Activated CD8-positive, alpha-beta memory T cell treated with anti-CD3 and anti-CD28 coated beads for 4 hours (primary cell): ENCODE measurements at places on chromosomes 6 and 20.

DNA sequence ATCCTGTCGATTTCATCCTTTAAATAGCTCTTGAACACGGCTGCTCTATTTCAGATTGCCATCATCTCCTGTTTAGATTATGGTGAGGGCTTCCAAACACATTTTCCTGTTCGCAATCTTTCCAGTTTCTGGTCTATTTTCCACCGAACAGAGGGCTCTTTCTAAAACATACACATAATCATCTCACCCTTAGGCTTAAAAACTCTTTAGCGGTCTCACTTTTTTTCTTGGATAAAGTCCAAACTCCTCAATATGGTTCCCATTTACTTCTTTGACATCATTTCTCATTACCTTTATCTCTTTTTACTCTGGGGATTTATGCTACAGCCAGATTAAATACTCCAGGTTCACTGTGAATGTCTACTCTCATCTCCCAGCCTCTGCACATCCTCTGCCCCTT lies 103.4 kb upstream of the STMND1 start:
- no peak for DNase-seq

- DNase-seq: no peak
Observed at GRCh38 chr6:24925661-24926060, 10.1 kb downstream of the RIPOR2 start.

GRCh38 chr20:43662943-43663655 lies 3.8 kb upstream of the MYBL2 start:
- DNase-seq: no peak

- DNase-seq: no peak
Observed at GRCh38 chr20:4795394-4795793, 73.7 kb downstream of the PRND start.

GRCh38 chr20:38143238-38143645 lies 21.8 kb downstream of the TGM2 start:
- DNase-seq: no peak

DNA sequence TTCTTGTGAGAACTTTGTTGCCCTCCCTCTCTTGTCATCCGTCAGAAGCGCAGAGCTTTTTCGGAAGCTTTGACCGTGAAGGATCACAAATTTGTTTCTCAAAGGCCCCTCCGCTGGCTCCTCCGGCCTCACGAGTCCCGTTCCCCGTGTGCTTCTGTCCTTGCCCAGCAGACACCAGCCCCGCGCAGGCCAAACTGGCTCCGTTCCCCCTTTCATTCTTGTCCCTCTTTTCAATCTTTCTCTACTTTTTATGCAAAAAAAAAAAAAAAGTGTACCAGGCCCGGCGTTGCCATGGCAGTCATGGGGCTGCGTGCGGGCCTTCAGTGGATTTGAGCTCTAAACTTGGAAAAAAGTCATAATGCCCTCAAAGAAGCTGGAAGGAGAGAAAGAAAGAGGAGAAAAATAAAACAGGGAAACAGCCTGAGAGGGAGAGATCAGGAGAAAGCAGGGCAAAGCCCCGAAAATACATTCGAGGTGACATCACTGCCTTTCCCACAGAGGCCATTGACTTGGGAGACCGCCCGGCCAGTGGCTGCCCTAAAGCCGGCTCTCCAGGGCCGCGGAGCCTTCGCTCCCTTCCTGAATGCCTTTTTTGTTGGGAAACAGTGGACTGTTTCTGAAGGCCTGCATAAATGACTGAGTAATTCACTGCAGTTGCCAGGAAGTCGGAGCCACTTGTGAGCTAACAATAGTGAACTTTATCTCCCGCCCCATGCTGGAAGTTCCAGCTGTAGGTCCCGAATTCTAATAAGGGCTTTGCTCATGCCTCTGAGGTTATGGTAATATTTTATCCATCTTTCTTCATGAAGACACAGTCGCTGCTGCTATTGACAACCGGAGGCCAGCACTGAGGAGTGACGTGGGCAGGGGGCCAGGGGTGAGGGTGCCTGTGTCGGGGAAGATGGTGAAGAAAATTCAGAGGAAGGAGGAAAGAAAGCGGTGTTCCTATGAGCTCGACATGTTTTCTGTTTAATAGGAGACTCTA lies 670.9 kb downstream of the QKI start:
- no peak for DNase-seq

GRCh38 chr6:4377603-4378002 lies 242.2 kb upstream of the ECI2 start:
- no peak for DNase-seq

DNA sequence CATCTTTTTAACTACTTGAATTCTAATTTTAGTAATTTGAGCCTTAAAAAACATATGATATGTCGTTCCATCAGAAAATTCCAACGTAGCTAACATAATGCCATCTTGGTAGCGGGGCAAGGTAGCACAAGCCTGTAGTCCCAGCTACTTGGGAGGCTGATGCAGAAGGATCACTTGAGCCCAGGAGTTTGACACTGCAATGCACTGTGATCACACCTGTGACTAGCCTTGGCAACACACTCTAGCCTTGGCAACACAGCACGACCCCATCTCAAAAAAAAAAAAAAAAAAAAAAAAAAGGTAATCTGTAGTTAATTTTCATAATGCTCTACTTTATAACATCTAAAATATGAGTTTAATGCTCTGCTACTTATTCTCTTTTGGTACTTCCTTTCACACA lies 6.7 kb downstream of the BCLAF1 start:
- DNase-seq: no peak

DNA sequence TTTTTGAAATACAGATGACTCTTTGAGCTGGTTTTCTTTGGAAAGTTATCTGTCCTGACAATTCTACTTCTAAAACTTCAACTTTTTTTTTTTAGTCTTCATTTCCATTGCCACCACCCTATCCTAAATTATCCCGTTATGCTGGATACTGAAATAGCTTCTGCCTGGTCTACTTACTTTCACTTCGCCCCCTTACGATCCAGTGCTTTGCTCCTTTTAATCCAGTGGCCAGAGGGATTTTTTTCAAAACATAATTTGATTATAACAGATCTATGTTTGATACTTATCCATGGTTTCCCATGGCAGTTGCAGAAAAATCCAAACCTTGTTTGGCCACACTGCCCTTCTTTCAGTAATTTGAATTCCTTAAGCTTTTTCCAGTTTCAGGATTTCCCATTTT lies 27.4 kb downstream of the ASXL1 start:
- no peak for DNase-seq

DNA sequence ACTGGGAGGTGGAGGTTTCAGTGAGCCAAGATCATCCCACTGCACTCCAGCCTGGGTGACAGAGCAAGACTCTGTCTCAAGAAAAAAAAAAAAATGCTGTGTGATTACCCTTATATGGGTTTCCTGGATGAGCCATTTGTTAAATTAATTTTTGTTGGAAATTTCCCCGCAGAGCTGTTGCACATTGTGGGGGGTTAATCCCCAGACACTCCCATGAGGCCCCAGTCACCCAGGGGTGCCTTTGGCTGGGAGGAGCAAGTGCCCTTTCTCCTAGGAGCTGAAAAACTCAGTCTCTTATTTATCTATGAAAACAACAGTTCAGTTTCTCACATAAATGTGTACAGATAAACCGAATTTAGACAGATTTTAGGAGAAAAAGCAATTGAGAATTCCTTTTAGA lies 4.7 kb upstream of the DEFB132 start:
- DNase-seq: no peak

DNA sequence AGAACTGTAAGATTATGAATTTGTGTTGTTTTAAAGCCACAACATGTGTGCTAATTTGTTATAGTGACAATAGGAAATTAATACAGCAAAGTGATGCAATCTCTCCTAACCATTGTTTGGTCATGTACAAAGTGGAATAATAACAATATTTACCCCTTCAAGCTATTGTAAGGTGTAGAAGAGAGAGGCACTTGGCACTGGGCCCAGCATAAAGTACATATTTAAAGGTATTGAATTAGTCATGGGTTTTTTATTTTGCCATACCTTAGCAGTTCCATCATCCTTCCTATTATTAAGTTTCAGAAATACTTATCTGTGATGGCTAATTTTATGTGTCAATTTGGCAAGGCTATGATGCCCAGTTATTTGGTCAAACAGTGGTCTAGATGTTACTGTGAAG lies 322.4 kb upstream of the TSHZ2 start:
- DNase-seq: no peak
